Left renal pelvis (tissue), 4 donors: ENCODE measurements at places on chromosomes 5 and 9. TPM values are rescaled to one million over a fixed set of nuclear protein-coding genes. Genes with fewer than 3 reads are reported as not detected.

Gene KDM3B
- 103 TPM for polyA plus RNA-seq

Gene CD180
- 1.2 TPM for polyA plus RNA-seq

Gene IFNE
- polyA plus RNA-seq = 0.47 TPM

Gene PCDHB8
- 2.0 TPM for polyA plus RNA-seq

Gene BHMT2
- polyA plus RNA-seq = 20.0 TPM

Gene WNK2
- polyA plus RNA-seq = 31.1 TPM

Gene MAST4
- polyA plus RNA-seq = 16.2 TPM

Gene PDGFRB
- 133 TPM for polyA plus RNA-seq

Gene SLC25A2
- 0.17 TPM for polyA plus RNA-seq

Gene AP3B1
- polyA plus RNA-seq = 82.5 TPM

Gene RNF183
- 0.30 TPM for polyA plus RNA-seq

Gene UBE2QL1
- 1.7 TPM for polyA plus RNA-seq

Gene CDKN2B
- 0.12 TPM for polyA plus RNA-seq

Gene SHISAL2B
- not detected for polyA plus RNA-seq

Gene DOK3
- 4.3 TPM for polyA plus RNA-seq

Gene NUTM2F
- polyA plus RNA-seq = not detected

Gene FOXD4L6
- not detected for polyA plus RNA-seq

Gene DCTN4
- 64.6 TPM for polyA plus RNA-seq

Gene PDE6A
- 0.21 TPM for polyA plus RNA-seq

Gene RFX3
- polyA plus RNA-seq = 17.1 TPM
